Neural cell (in vitro differentiated cells): ENCODE measurements at places on chromosomes 13 and 19. TPM values are rescaled to one million over a fixed set of nuclear protein-coding genes. Genes with fewer than 3 reads are reported as not detected.

The CRX gene
- not detected in 2 replicates for polyA plus RNA-seq

The GFY gene
- polyA plus RNA-seq: not detected in 2 replicates

The SIGLEC12 gene
- not detected in 2 replicates for polyA plus RNA-seq

The CCNE1 gene
- polyA plus RNA-seq: 3.4 and 4.1 TPM in 2 replicates

The FAAP24 gene
- polyA plus RNA-seq: 3.9 and 4.5 TPM in 2 replicates

The ZNF829 gene
- polyA plus RNA-seq: 1.8 and 1.9 TPM in 2 replicates

The MAST3 gene
- 2.3 and 2.4 TPM in 2 replicates for polyA plus RNA-seq

The ZNF880 gene
- polyA plus RNA-seq: 37.8 and 41.8 TPM in 2 replicates

The HIPK4 gene
- not detected in 2 replicates for polyA plus RNA-seq

The IGLON5 gene
- polyA plus RNA-seq: 13.5 and 18.3 TPM in 2 replicates

The RUBCNL gene
- 0.48 TPM in 1 of 2 replicates, not detected in the other for polyA plus RNA-seq
